ENCODE measurements at places on chromosomes 4 and X. TPM values are rescaled to one million over a fixed set of nuclear protein-coding genes. Genes with fewer than 3 reads are reported as not detected.

RAB9A gene
- 25.0 TPM for total RNA-seq

MAGEA9B gene
- not detected for total RNA-seq

UGT2B11 gene
- total RNA-seq: not detected

C4orf50 gene
- total RNA-seq: 0.10 TPM

GRCh38 chr4:177367336-177367735, 57.7 kb downstream of the NEIL3 start:
- H3K36me3 ChIP-seq: no peaks in the 10 kb centered on the region
- DNase-seq: no peak
- no peak overlapping the region for H3K4me3 ChIP-seq
- H3K27me3 ChIP-seq: no peaks in the 10 kb centered on the region

GRCh38 chr4:121156822-121157769, 7.0 kb downstream of the TNIP3 start:
- no peak overlapping the region for H3K27ac ChIP-seq
- H3K36me3 ChIP-seq: no peaks in the 10 kb centered on the region
- no peaks in the 10 kb centered on the region for H3K27me3 ChIP-seq
- no peaks in the 10 kb centered on the region for H3K4me1 ChIP-seq
- peak overlapping the region; percentile 28 for H3K4me3 ChIP-seq

GRCh38 chrX:24619647-24620046, 27.5 kb downstream of the PCYT1B start:
- H3K4me1 ChIP-seq: no peaks in the 10 kb centered on the region
- DNase-seq: peak; percentile 25
- H3K27me3 ChIP-seq: no peaks in the 10 kb centered on the region
- no peaks in the 10 kb centered on the region for H3K36me3 ChIP-seq
- no peak overlapping the region for H3K4me3 ChIP-seq

DNA sequence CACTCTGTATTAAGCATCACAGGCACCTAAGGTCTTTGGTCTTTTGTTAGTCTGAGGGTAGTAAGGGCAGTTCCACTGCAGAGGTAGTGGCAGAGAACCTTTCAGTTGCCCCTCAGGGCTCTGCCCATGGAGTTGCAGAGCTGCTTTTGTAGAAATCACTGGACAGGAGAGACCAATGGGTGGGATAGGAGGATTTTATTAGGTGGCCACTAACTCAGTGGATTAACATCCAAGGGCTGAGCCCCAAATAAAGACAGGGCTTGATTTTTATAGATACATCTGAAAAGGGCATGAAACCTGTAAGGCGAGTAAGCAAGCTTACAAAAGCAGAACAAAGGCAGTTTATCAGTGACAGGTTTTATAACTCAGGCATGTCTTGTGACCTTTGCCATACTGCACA, 1035.4 kb downstream of the SH3BGRL start:
- DNase-seq: no peak
- no peaks in the 10 kb centered on the region for H3K4me1 ChIP-seq
- no peak overlapping the region for H3K4me3 ChIP-seq
- no peak overlapping the region for H3K27ac ChIP-seq
- H3K36me3 ChIP-seq: no peaks in the 10 kb centered on the region

DNA sequence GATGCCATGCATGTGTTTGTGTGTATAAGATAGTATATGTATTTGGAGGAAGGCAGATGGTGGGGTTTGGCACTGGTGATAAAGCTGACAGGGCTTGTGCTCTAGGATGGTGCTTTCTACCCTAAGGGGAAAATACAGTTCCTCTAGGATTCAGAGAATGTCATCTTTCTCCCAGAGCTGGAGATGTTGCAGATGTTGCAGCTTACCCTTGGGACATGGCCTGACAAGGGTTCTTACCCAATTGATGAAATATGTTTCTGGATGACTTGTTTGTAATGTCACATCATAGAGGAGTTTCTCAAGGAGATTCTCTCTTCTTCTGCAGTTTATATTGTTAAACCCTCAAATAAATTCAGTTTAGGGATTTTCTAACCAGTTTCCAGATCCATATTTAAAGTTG, 52.5 kb upstream of the PITX2 start:
- no peak overlapping the region for H3K27ac ChIP-seq
- no peak for DNase-seq
- H3K4me1 ChIP-seq: no peaks in the 10 kb centered on the region
- H3K4me3 ChIP-seq: no peak overlapping the region
- H3K36me3 ChIP-seq: no peaks in the 10 kb centered on the region

DNA sequence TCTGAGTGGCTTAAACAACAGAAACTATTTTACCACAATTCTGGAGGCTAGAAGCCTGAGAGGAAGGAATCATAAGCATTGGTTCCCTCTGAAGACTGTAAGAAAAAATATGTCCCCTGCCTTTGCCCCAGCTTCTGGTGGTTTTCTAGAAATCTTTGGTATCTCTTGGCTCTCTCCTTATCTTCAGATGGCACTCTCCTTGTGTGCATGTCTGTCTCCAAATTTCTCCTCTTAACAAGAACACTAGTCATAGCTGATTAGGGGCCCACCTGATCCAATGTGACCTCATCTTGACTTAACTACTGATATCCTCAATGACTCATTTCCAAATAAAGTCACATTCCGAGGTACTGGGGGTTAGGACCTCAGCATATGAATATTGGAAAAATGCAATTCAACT, 635.0 kb upstream of the NR3C2 start:
- H3K4me3 ChIP-seq: no peak overlapping the region
- H3K27me3 ChIP-seq: no peaks in the 10 kb centered on the region
- H3K27ac ChIP-seq: no peak overlapping the region
- no peak for DNase-seq
- no peaks in the 10 kb centered on the region for H3K36me3 ChIP-seq

DNA sequence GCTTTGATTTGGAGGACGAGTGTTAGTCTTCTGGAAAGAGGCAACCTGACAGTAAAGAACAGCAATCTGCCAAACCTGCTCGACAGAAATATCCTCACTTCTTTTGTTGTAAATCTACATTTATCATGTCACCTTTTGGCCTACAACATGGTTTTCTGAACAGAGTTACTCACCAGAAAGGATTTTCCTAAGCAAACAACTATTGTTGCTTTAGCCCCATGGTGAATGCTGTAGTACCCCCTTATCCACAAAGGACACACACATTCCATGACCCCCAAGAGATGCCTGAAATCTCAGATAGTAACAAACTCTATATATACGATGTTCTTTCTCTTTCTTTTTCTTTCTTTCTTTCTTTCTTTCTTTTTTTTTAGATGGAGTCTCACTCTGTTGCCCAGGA, 42.7 kb downstream of the TMEM150C start:
- no peaks in the 10 kb centered on the region for H3K36me3 ChIP-seq
- DNase-seq: no peak

DNA sequence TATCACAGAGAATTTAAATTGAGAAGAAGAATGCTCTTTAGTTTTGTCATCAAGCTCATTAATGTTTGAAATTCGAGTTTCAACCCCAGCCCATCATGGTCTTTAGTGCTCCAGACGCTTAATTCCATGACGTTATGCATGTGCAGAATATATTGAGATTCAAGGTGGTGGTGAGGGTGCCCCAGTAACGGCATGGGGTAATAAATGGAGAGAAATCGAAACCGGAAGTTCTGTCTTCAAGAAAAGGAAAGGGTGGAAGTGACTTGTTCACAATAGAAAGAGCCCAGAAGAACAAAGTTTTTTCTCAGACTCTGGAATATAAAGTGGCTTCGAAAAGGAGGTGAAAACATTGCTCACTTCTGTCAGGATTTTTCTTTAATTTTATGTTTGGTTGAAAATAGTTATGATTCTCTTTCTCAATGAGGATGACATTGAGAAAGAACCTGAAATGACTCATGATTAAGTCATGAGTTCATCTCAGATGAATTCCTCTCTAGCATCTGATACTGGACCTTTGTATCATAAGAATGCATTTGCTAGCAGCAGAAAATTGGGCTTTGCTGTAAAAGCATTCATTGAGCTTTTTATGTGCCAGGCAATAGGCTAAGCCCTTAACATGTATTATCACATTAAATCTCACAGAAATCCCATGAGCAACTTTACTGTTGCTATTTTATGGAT, 779 bp upstream of the DDX60L start:
- H3K27me3 ChIP-seq: no peaks in the 10 kb centered on the region
- no peaks in the 10 kb centered on the region for H3K36me3 ChIP-seq
- H3K27ac ChIP-seq: peak overlapping the region; percentile 23
- DNase-seq: peak; percentile 14
- no peaks in the 10 kb centered on the region for H3K4me1 ChIP-seq
- H3K4me3 ChIP-seq: peak overlapping the region; percentile 93

- H3K36me3 ChIP-seq: no peaks in the 10 kb centered on the region
- H3K27ac ChIP-seq: no peak overlapping the region
- no peaks in the 10 kb centered on the region for H3K4me1 ChIP-seq
- H3K27me3 ChIP-seq: no peaks in the 10 kb centered on the region
Observed at GRCh38 chr4:38539501-38539900, 124.5 kb upstream of the KLF3 start.

DNA sequence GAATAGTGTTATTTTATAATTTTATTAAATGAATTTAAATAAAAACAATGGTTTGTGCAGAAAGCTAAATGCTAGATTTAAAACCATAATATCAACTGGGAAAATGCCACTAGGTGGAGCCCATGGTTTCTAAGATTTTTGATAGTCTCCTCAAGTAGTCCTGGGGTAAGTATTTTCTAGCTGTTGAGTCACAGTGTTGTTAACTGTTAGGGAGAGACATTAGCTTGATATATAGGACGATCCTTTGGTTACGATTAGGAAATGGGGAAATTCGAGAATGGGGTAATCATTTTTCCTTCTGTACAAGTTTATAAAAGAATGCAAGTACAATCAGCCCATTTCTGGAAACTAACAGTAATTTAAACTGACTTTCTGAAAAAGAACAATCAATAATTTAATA, 378.4 kb downstream of the ANKRD50 start:
- DNase-seq: no peak
- H3K27ac ChIP-seq: no peak overlapping the region
- H3K4me3 ChIP-seq: no peak overlapping the region
- peaks cover 2% of the 10 kb centered on the region for H3K4me1 ChIP-seq
- H3K27me3 ChIP-seq: no peaks in the 10 kb centered on the region

- no peak overlapping the region for H3K4me3 ChIP-seq
- no peak overlapping the region for H3K27ac ChIP-seq
- H3K36me3 ChIP-seq: no peaks in the 10 kb centered on the region
- no peaks in the 10 kb centered on the region for H3K4me1 ChIP-seq
Observed at GRCh38 chr4:187141101-187141500, 417.4 kb upstream of the FAT1 start.

GRCh38 chr4:3871181-3871852, 105.1 kb downstream of the ADRA2C start:
- H3K36me3 ChIP-seq: no peaks in the 10 kb centered on the region
- no peaks in the 10 kb centered on the region for H3K27me3 ChIP-seq
- DNase-seq: no peak
- no peak overlapping the region for H3K27ac ChIP-seq
- H3K4me1 ChIP-seq: no peaks in the 10 kb centered on the region

- H3K4me3 ChIP-seq: no peak overlapping the region
- H3K27me3 ChIP-seq: no peaks in the 10 kb centered on the region
- H3K36me3 ChIP-seq: no peaks in the 10 kb centered on the region
- peaks cover 11% of the 10 kb centered on the region for H3K4me1 ChIP-seq
- no peak overlapping the region for H3K27ac ChIP-seq
- no peak for DNase-seq
Observed at GRCh38 chr4:113179996-113180395, 130.5 kb downstream of the ANK2 start.

DNA sequence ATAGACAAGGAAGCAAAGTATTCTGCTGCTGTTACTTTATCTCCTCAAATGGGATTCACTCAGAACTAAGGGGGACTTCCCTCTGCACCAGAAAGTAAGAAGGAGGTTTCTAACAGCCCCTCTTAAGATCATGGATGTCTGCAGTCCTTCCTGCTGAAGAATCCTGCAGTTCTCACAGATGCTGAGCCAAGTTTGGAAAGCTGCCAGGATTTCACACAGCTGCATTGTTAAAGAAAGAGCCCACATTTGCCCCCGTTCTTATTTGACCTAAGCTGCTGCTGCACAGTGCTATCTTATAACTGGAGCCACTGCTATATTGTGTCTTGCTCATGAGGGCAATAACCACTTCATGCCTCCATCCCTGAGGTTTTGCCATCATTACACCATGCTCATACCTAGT, 81.1 kb downstream of the FAAH2 start:
- no peak overlapping the region for H3K27ac ChIP-seq

DNA sequence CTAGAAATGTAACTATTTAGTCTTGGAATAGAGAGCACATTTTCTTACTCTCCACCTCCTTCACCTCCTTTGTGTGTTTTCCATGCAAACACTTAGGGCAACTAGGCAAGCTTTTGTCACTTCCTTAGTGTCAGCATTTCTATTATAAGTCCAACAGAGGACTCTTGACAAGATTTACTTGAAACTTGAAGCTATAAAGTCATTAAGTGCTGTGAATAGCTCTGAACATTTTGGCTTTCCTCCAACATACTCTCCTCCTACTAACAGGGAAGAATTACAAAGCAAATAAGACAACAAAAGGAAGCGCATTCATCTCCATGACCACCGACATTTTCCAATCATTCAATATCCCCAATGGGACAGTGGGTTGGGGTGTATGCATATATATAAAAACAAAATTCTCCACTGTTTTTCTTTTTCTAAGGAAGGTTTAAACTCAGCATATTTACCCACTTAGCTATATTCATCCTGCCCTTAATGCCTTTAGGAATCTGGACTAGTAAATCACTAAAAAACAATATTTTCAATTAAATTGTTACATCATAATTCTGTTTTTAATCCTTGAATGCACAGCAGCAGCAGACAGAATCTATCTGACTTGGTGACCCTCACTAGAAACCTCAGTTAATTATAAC, 264.6 kb downstream of the SNCA start:
- H3K36me3 ChIP-seq: no peaks in the 10 kb centered on the region
- H3K4me3 ChIP-seq: no peak overlapping the region
- H3K27ac ChIP-seq: no peak overlapping the region
- H3K27me3 ChIP-seq: no peaks in the 10 kb centered on the region
- no peak for DNase-seq
- no peaks in the 10 kb centered on the region for H3K4me1 ChIP-seq

DNA sequence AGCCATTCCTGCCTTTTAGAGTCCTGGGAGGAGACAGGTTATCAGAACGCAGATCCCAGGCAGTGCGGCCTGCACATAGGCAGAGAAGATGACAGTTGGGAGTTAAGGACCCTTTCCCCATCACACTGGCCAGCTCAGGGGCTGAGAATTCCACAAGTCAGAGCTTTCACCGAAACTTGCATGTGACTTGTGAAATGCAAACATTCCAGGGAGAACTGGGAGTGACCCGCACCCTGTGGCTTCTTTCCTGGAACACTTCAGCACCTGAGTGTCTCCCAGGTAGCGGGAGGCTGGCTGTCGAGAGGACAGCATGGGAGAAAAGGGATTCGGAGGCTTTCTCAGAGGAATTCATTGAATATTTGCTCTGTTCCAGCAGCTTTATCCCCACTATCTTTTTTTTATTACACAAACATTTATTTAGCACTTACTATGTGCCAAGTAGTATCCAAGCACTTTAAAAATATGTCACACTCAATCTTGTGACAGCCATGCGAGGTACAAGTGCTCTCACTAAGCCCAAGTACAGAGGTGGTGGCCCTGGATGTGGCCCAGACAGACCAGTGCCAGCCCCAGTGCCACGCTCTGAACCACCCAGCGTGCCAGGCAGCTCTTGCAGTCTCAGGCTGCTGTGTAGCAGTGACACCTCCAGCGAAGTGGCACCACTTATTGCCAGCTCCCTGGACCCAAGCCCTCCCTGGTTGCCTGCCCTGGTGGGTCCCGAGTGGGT, 100.5 kb downstream of the PHKA2 start:
- H3K36me3 ChIP-seq: no peaks in the 10 kb centered on the region
- no peak for DNase-seq
- H3K27ac ChIP-seq: no peak overlapping the region
- H3K27me3 ChIP-seq: no peaks in the 10 kb centered on the region
- no peak overlapping the region for H3K4me3 ChIP-seq
- peaks cover 5% of the 10 kb centered on the region for H3K4me1 ChIP-seq

GRCh38 chr4:15042529-15043167, 40.4 kb downstream of the CPEB2 start:
- no peak for DNase-seq
- no peaks in the 10 kb centered on the region for H3K36me3 ChIP-seq
- no peak overlapping the region for H3K27ac ChIP-seq
- H3K4me1 ChIP-seq: no peaks in the 10 kb centered on the region
- no peaks in the 10 kb centered on the region for H3K27me3 ChIP-seq
